ENCODE measurements at places on chromosomes 5 and 9.

DNA sequence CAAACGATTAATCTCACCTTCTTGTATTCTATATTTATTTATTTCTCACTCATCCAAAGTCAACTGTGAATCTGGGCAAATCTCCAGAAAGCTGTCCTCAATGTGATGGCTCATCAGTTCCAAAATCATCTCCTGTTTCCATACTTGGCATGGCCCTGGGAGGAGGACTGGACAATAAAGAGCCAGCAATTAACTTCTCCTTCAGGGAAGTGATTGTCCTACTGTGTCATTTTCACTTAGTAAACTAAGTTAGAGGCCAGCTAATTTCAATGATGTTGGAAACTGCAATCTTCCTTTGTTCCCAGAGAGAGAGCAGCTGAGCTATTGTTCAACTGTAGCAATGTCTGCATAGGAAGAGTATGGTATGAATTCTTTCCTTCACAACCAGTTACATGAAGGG is 17.5 kb downstream of the CDH12 start:
- DNase-seq, result no peak

DNA sequence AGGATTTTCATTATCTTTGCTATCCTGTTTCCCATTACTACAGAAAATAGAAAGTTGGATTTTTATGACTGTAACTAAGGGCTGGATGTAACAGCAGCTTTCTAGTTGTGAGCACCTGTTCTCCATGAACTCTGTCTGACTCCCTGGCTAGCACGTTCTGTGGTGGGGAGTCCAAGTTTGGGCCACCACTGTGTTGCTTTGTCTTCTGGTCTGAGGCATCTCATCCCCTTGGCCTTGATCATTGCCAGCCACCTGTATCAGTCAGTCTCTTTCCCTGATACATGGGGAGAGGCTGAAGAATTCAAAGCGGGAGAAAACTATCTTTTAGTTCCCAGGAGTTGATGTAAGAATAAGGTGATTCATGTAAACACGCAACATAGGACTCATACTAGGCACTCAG is 33.4 kb downstream of the WDR70 start:
- DNase-seq, result no peak

- DNase-seq, result no peak
Measured at GRCh38 chr9:29796291-29796952, 2223.1 kb upstream of the C9orf72 start.

DNA sequence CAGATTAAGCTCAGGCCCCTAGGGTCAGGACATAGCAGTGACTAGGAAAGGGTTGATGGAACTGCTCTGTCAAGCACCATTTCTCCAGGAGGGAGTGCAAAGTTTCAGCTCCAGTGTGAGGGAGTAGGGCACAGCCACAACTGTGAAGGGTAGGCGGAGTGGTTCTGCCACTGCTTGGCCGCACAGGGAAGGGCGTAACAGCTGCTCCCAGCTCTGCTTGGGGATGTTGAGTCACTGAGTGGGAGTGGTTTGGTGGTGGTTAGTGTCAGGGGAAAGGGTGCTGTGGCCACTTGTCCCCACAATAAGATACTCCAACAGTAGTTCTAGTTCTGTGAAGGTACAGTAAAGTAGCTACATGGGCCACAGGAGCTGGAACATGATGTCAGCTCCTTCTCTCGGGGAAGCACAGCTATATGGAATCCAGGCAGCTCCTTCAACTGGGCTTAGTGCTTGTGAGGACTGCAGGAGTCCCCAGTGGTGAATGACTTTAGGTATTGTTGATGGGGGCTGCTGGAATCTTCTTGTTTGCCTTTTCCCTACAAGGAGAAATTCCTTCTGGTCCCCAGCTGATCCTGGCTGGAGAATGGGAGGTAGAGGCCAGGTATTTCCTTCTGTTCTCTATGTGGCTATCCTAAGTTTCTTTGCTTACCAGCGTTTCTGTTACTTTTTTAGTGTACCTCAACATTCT is 314.5 kb downstream of the SPATA31D1 start:
- no peak for DNase-seq

- no peak for DNase-seq
Measured at GRCh38 chr9:120214332-120214731, 365.6 kb downstream of the CDK5RAP2 start.

DNA sequence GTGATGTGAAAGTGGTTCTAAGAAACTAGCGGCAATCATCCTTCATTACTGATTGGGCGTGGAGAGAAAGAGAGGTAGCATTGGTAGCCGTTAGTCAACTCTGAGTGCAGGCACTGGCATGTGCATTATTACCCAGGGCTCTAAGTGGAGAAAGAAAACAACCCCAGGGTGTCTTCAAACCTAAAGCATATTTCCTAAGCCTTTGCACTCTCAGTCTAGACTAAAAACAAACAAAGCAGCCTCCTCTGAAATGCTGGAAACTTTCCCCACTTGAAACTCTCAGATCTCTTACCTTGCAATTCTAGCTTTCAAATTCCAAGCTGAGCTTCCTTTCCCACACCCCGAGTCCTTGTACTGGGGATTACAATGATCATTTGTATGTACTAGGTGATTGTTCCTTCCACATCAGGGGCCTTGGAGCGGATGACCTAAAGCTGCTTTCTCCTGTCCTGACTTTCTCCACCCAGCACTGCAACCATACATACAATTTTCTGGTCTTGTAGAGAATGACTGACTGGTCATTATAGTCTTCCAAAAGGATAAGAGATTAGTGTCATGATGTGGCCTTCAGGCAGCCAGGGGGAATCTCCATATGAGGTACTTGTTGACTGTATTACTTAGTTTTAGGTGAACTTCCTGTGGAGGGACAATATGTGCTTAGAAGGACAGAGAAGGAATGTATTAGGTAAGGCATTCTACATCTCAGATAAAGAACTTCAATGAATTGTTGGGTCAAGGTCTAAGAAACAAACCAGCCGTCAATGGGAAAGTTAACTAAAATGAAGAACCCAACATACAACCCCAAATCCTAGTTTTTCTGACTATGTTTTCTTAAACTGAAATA is 98.3 kb upstream of the CDKN2B start:
- peak; percentile 79 for DNase-seq

- no peak for DNase-seq
Measured at GRCh38 chr9:1738511-1739100, 276.5 kb upstream of the SMARCA2 start.

- no peak for DNase-seq
Measured at GRCh38 chr5:54150841-54151240, 159.5 kb downstream of the ARL15 start.

GRCh38 chr5:130321931-130322330 is 417.7 kb downstream of the CHSY3 start:
- DNase-seq, result no peak

DNA sequence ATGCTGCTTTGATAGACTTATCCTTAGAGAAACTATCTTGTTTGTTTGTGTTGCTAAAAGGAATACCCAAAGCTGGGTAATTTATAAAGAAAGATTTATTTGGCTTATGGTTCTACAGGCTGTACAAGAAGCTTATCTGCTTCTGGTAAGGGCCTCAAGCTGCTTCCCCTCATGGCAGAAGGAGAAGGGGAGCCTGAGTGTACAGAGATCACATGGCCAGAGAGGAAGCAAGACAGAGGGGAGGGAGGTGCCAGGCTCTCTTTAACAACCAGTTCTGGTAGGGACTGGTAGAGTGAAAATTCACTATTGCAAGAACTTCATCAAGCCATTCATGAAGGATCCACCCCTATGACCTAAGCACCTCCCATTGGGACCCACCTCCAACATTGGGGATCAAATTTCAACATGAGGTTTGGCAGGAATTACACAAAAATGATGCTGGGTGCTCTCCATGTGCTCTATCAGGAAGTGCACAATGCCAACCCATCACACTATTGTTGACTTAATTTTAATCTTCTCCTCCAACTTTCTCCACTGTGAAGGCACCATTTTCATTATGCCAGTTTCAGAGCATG is 115.1 kb upstream of the SHB start:
- DNase-seq, result no peak

DNA sequence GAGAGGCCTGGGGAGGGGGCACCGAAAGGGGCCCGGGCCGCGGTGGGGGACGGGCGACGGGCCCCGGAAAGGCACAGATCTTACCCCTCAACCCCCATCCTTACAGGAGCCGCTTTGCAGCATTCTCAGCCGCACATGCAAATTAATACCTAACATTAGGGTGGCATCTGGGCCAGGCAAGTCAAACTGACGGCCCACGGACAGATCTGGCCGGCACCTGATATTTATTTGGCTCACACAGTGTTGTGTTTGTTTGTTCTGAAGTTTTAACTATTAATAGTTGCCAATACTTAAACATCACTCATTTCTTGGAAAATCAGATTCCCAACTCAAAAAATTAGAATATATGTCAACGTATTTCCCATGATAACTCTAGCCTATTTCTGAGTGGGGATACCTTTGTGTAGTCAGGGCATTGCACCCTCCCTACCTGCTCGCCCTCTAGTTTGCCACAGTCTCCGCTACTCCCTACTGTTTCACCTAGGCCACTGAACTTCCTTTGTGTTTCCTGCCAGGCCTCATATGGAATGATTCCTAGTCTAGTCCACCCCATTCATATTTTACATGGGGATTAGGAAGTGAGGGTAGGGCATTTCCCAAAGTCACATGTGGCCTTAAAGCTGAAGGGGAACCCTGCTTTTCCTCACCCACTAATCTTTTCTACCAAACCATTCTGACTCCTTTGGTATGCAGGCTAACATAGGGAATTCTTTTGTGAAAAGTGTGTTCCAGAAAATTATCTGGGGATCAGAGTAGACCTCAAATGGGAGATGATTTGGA is 71.9 kb upstream of the LARP1 start:
- no peak for DNase-seq

- DNase-seq, result no peak
Measured at GRCh38 chr5:1106385-1107166, 5.3 kb downstream of the SLC12A7 start.

- no peak for DNase-seq
Measured at GRCh38 chr5:132637241-132637640, 20.7 kb upstream of the IL13 start.

DNA sequence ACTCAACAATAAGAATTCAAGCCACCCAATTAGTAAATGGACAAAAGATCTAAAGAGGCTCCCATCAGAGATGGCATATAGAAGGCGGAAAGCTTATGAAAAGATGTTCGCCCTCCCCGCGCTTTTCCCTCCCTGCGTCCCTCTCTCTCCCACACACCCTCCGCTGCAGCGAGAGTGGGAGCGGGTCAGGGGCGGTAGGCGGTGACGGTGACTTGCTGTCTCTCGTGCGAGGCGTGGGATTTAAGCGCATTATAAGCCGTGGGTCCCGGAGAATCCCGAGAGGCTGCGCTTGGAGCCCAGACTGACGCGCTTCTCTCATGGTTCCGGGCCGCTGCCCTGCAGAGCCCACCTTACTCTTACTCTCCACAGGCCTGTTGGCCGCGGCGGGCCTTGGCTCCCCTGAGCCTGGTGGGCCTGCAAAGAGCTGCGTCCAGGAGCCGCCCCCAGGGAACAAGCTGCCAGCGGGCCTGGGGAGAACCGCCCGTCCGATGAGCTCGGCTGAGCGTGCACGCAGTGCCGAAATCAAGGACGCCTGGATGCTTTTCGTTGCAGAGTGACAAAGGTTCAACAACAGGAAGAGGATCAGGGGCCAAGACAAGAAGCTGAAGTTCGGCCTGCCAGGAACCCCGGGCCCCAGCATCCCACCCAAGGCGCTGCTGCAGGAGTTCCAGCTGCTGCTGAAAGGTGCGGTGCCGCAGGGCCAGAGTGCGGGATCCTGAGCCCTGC is 42.6 kb upstream of the BICD2 start:
- no peak for DNase-seq

DNA sequence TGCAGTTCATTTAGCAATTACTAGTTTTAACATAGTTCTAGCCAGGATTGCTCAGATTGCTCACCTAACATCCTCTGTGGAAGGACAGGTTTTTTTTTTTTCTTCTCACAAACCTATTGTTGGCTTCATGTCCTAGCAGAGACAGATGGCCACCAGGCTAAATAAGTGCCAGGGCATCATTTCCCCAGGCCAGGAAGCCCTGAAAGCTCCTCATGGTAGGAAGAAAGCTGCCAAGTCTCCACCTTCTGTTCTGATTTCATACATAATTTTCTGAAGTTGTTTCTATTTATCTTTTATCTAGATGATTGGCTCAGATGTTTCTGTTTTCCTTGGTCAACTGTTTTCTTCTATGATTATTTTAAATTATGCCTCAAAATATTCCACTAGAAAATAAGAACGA is 31.0 kb downstream of the EFCAB9 start:
- no peak for DNase-seq

DNA sequence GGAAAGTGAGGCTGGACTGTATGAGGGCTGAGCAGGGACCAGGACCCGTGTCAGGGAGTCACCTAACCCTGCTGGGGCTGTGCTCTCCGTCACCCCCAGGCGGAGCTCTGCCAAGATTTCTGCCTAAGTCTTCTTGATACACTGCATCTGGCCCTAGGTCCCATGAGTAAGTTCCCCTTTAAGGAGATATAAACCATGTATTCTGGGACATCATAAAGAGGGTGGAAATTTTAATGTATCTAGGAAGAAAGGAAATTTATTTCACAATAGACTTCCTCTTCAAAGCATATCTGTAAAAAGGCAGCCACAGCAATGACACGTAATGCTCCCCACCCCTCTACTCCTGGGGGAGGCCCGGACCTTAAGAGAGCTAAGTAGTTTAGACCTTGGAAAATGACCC is 183.4 kb downstream of the FBXL7 start:
- DNase-seq, result no peak

GRCh38 chr9:125630436-125630835 is 76.6 kb downstream of the MAPKAP1 start:
- no peak for DNase-seq

- no peak for DNase-seq
Measured at GRCh38 chr5:36457511-36458270, 148.7 kb upstream of the SLC1A3 start.

- DNase-seq, result no peak
Measured at GRCh38 chr5:166856791-166857190, 1434.7 kb upstream of the WWC1 start.

DNA sequence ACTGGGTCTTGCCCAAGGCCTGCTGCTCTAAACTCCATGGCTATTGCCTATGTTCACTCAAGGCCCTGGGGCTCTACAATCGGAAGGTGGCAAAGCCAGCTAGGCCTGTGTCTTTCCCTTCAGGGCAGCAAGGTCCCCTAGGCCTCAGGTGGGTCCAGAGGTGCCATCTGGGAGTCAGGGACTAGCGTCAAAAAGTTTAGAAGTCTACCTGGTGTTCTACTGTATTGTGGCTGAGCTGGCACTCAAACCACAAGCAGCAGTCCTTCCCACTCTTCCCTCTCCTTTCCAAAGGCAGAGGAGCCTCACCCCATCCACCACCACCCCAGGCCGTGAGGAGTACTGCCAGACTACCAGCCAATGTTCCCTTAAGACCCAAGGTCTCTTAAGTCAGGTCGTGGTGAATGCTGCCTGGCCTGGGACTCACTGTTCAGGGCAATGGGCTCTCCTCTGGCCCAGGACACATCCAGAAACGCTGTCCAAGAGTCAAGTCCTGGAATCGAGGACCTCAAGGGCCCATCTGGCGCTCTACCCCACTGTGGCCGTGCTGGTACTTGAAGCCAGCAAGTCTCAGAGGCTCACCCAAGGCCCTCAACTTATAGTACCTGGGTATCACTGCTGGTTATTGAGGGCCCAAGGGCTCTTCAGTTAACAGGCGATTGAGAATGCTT is 13.0 kb upstream of the SARDH start:
- no peak for DNase-seq

- no peak for DNase-seq
Measured at GRCh38 chr9:34426347-34427074, 31.9 kb downstream of the FAM219A start.
